ENCODE measurements at places on chromosomes 2 and 18.
A peak's percentile ranks its signal among the peaks of the same experiment; 100 is the strongest.

DNA sequence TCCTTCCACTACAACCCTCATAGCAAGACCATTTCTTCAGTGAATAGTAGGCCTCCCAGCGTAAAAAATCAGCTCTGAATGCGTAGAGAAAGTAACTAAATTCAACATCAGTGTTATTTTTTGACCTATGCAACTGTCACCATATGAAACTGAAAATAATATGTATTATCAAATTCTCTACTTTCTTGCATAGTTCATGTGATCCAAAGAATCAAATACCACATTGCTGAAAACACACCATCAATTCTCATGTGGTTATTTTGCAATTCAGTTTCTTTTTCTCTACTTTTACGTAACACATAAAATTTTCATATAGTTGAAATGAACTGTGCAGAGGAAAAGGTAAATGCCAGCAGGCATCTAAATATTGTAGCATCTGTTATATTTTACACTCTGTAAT is 208.5 kb upstream of the SPOPL start:
- DNase-seq: no peak

DNA sequence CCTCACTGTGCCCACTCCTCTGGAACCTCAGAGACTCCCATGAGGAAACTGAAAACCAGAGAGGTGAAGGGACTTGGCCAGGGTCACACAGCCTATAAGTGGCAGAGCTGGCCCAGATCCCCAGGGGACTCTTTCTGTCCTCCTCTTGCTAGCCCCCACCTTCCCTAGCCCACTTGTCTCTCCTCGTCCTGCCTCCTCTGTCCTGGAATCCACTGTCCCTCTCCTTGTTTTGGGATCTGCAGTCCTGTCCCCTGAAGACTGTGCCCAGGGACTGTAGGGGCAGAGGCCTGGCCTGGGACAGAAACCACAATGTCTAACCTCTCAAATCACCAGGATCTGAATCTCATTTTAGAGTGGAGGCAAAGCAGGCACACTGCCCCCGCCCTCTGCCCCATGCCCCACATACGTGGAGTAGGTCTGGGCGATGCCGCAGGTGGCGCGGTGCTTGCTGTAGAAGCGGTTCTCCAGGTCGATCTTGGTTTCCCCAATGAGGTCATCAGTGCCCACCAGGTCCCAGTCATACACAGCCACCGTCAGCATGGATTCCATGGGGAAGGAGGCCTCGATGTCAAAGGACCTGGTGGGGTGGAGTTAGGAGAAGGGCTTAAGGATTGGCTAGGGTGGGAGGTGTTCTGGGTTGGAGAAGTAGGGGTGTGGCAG is 12.5 kb downstream of the OTOF start:
- DNase-seq: no peak

GRCh38 chr2:125560855-125561254 is 1095.1 kb upstream of the GYPC start:
- no peak for DNase-seq

GRCh38 chr2:108492364-108492763 is 41.9 kb upstream of the LIMS1 start:
- no peak for DNase-seq

DNA sequence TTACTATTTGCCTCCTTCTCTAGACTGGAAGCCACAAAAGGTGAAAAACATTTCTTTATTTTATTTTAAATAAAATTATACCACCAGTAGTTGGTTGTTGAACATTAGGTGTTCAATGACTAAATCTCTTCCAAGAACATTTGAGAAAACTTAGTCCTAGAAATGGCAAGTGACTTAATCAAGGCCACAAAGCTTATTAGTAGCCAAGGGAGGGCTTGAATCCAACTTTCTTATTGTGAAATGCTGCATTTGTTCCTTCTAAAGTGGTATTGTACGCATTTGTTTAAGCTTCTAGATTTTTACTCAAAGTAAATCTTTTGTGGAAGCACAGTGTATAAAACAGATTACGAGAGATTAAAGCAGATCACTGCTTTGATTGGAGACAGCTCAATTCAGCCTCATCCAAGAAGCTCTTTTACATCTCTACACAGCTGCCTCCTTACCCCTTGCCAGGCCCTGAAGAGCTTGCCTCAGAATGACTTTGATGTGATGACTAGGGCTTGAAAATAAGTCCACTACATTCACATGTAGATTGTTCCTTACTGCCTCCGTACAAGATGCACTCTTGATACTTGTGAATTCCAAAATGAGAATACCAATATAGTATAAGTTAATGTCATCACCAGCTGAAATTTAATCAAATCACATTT is 244.8 kb downstream of the XIRP2 start:
- DNase-seq: no peak

- DNase-seq: no peak
Measured at GRCh38 chr2:235218486-235218907, 266.7 kb downstream of the SH3BP4 start.

DNA sequence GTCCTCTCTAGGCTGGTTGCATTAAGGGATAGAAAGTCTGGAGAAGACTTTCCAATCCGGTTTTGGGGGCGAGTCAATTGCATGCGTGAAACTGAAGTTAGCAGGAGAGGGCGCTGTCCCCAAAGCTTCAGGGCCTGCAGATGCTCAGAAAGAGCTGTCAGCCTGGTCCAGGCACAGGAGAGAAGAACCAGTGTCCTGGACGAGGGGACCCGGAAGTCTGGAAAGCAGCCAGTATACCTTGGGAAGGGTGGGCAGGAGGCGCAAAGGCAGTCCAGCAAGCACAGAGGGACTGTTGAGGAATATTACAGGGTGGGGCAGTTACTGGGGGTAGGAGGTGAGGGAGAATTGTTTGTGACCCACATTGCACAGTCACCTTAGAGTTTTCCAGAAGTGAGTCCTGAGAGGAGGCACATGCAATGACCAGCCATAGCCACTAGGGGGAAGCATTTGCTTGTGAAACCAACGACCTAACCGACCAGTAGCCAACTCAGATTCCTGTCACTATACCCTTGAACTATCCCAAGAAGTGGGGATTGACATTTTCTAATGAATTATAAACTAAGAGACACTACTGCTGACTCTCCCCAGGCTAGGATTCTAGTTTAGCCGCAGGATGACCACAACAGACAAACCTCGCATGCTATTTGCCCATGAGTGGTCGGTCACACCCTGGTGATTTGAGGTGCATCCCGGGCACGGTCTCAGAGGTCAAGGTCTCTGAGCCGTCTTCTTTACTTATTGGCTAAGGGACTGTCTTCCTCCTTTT is 172.8 kb downstream of the RDH14 start:
- DNase-seq: peak; percentile 32

- no peak for DNase-seq
Measured at GRCh38 chr18:79484661-79485621, 89.2 kb downstream of the NFATC1 start.

GRCh38 chr2:135582383-135582782 is 51.1 kb downstream of the R3HDM1 start:
- DNase-seq: no peak

GRCh38 chr2:200905618-200906296 is 16.6 kb downstream of the NIF3L1 start:
- peak; percentile 2 for DNase-seq

GRCh38 chr2:55017428-55017827 is 32.8 kb downstream of the RTN4 start:
- DNase-seq: no peak
